ENCODE measurements at places on chromosomes 3 and 15. TPM values are rescaled to one million over a fixed set of nuclear protein-coding genes. Genes with fewer than 3 reads are reported as not detected.

The GASK1A gene
- 1.9 TPM for total RNA-seq

The WNT5A gene
- total RNA-seq, result 36.4 TPM

The TRIP4 gene
- 13.4 TPM for total RNA-seq

The DOCK3 gene
- total RNA-seq, result 0.28 TPM

The CHDH gene
- under 0.01 TPM for total RNA-seq

The GOLGA6L4 gene
- 0.19 TPM for total RNA-seq

The SLC12A1 gene
- under 0.01 TPM for total RNA-seq

The SLC24A5 gene
- not detected for total RNA-seq

The LRRC3B gene
- not detected for total RNA-seq

The TRMT10C gene
- total RNA-seq, result 32.2 TPM

The FSIP1 gene
- 1.3 TPM for total RNA-seq

The KBTBD8 gene
- total RNA-seq, result 6.3 TPM

The ARGFX gene
- not detected for total RNA-seq

The ETFA gene
- total RNA-seq, result 122 TPM

The CHRNA7 gene
- total RNA-seq, result 0.19 TPM

The NUTM1 gene
- total RNA-seq, result not detected

The MYO5A gene
- total RNA-seq, result 50.2 TPM

The ZBTB11 gene
- total RNA-seq, result 26.8 TPM

The SI gene
- total RNA-seq, result not detected

The CPN2 gene
- not detected for total RNA-seq

The CAPN3 gene
- 0.77 TPM for total RNA-seq

The CFAP100 gene
- not detected for total RNA-seq

The FEZF2 gene
- total RNA-seq, result not detected

The TGM4 gene
- total RNA-seq, result not detected

The RPL35A gene
- 642 TPM for total RNA-seq

The ST8SIA2 gene
- total RNA-seq, result under 0.01 TPM

The GP5 gene
- 1.1 TPM for total RNA-seq

The RTF1 gene
- 18.4 TPM for total RNA-seq

The DNAJA4 gene
- 3.4 TPM for total RNA-seq

The PLIN1 gene
- total RNA-seq, result under 0.01 TPM

The SLITRK3 gene
- not detected for total RNA-seq

The PRR20G gene
- total RNA-seq, result not detected
